ENCODE measurements at places on chromosomes 2 and 18. TPM values are rescaled to one million over a fixed set of nuclear protein-coding genes. Genes with fewer than 3 reads are reported as not detected.

- DNase-seq: no peak
Measured at GRCh38 chr2:71777946-71778345, 324.6 kb downstream of the DYSF start.

- DNase-seq: no peak
Measured at GRCh38 chr2:45843136-45843535, 191.7 kb downstream of the PRKCE start.

DNA sequence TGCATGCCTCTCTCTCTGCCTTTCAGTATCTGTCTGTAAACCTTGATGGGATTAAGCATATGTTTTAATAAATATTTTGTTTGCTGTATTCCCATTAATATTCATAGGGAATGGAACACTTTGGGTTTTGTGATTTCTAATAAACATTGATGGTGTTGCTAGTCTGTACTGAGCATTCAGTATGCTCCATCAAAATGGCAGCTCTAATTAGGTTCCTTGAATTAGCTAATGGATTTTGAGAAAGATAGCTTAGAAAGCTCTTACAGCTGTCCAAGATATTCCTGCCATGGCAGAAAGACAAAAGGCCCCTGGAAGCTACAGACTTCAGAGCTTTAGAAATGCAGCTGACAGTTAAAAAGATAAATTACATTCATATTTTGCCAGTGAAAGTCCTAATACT lies 199.2 kb upstream of the NRP2 start:
- no peak for DNase-seq

DNA sequence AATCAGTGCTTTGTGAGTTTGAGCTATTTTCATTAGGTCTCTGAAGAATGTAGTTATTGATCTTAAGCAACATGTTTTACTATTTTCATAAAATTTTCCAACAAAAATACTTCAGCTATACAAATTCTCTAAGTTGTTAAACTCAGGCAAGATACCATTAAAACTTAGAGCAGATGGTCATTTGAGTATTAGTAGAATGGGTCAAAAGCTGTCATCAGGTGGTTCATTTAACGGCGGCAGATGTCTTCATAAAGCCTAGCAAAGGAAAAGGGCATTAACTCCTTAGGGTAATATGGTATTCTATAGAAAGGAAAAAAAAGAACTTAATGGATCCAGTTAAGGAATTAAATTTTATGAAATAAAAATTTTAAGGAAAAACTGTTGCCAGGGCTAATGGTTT lies 19.2 kb downstream of the MIB1 start:
- no peak for DNase-seq

DNA sequence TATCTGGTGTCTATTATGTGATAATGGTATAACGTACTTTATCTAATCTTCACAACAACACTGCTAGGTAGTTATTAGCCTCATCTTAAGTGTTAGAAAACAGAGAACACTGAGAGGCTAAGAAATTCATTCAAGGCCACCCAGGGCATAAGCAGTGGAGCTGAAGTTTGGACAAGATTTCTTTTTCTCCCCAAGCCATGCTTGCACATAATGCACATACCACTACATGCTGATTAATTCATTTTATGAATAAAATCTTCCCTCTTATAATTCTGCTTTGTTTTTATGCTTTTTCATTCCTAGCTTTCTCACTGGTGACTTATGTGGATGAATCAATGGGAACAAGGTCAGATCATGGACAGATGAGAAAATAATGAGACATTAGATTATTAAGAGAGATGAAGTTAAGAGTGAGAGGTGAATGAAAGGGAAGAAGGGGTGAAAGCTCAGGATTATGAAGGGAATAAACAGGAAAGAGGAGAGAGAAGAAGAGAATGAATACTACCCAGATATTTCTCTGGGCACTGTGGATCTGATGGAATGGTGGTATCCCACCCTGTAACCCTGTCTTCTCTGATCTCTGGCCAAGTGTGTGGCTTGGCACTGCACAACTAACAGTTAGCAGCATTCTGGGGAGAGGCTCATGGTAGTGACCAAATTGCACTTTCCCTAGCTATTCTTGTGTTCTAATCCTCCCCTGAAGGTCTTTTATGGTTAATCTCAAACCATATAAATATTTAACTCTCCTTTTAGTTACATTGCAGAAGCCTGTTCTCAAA lies 17.7 kb upstream of the GALNT3 start:
- DNase-seq: no peak

- DNase-seq: no peak
Measured at GRCh38 chr2:217897816-217898806, 104.7 kb downstream of the TNS1 start.

DNA sequence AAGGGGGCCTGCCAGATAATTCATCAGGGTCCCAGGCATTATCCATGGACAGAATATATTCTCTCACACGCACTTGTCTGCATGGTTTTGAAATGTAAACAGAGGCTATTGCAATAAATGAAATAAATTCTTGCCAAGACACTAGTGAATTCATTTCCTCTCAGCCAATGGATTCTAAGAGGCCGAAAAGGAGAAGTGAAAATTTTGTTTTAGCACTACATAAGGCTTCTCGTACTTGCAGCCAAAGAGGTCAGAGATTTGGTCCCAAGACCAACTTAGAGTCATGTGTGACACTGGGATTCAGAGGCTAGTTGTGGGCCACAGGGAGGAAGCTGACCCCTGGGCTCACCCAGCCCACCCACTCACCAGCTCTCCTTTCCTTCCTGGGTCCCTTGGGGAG lies 184.1 kb upstream of the GLI2 start:
- no peak for DNase-seq

Gene UGT1A6
- total RNA-seq: not detected

GRCh38 chr2:127622561-127623387 lies 23.2 kb upstream of the GPR17 start:
- no peak for DNase-seq

Data from activated CD4-positive, alpha-beta memory T cell treated with anti-CD3 and anti-CD28 coated beads, Interleukin-2, amount 10 ng/mL, durations not matched to agents 7 days and 5 days (primary cell).